ENCODE measurements at places on chromosomes 6 and 20.

GRCh38 chr6:150220634-150221551 is 78.0 kb downstream of the PPP1R14C start:
- DNase-seq: no peak

- DNase-seq: no peak
Observed at GRCh38 chr20:15251171-15251570, 913.8 kb upstream of the FLRT3 start.

DNA sequence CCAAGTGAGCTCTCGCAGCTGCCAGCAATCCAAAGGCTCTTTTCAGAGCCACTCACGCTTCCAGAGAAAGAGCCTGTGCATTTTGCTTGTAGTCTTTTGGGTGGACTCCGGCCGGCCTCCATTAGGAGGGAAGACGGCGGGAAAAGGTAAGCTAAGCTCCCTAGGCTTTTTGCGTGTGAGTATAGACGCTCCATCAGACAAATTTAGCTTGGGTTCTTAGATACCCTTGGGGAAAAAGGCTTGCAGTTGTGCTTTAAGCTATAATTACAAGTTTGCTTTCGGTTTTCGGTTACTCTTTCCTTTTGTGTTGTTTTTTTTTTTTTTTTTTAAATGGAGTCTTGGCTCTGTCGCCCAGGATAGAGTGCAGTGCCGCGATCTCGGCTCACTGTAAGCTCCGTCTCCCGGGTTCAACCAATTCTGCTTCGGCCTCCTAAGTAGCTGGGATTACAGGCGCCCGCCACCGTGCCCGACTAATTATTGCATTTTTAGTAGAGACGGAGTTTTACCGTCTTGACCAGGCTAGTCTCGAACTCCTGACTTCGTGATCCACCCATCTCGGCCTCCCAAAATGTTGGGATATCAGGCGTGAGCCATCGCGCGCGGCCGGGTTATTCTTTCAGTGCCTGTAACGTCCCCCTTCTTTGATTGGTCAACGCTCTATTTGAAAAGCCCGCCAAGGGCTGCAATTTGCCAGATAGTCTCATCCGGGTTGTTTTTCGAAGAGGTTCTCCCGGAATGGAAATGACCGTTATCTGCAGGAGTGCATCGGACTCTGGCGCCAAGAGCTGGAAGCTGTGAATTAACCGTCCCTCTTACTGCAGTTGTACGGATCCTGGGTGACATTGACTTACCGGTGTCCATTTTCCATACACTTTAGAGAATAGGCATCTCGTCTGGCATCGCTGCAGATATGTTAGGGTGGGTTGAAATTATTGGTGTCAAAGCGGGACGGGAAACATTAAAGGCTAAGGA is 18.1 kb downstream of the OR2B2 start:
- peak; percentile 94 for DNase-seq

- no peak for DNase-seq
Observed at GRCh38 chr20:64077876-64078551, 1.3 kb downstream of the RGS19 start.

GRCh38 chr6:7615611-7616383 is 25.8 kb downstream of the SNRNP48 start:
- peak; percentile 68 for DNase-seq

- no peak for DNase-seq
Observed at GRCh38 chr6:98986071-98986615, 38.4 kb upstream of the FBXL4 start.

DNA sequence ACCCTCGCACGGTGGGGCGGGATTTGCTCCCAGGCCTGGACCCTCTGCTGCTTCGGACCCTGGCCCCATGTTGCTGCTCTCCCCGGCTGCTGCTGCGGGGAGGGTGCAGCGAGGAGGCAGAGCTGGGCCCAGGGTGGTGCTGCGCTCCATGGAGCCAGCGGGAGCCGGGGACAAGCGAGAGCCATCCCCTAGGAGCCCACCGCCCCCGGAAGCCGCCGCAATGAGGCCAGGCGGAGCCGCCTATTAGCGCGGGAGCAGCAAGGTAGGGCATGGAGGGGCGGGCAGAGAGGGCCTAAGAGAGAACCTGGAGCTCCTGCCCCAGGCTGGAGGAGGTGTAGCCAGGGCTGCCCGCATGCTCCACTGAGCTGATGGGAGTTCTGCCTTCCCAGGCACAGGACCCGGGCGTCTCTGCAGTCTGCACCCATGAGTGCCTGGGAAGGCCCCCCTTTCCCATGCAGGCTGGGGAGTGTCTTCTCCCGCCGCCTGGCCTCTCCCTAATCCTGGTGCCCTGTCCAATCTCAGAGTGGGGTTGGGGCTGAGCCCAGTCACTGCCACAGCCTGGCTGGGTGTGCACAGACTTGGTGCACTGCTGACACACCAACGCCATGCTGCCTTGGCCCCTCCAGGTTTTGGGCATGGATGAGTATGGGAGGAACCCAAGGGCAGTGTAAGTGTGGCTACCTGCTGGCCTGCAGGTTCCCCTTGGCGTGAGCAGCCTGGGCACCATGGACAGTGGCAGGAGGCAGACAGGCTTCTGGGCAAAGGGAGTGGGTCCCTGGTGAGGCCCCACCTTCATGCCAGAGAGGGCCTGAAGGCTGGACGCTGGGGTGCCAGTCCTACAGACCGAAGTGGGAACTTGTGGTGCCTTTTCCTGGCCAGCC is 360.6 kb upstream of the MAP3K7 start:
- DNase-seq: no peak

DNA sequence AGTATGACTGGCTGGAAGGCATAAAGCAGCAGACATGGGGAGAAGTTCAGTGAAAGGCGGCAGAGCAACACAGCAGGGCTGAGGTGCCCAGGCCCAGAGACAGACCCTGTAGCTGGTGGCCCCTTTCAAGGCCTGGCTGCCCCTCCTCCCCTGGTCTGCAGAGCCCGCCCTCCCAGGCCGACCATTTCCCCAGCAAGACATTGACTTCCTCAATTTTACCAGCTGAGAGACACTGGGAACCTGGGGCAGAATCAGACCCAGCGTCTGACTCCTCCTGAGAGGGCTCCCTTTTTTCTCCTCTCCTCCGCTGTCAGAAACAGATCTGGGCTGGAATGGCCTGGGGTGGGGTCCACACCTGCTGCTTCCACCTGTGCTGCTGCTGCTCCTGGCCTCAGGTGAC is at the start of gene TREML4:
TREML4 (plus strand) TSS at position 254 of the 400 bp plus-strand sequence; CDS start at position 333, 79 bp downstream.
- no peak for DNase-seq

DNA sequence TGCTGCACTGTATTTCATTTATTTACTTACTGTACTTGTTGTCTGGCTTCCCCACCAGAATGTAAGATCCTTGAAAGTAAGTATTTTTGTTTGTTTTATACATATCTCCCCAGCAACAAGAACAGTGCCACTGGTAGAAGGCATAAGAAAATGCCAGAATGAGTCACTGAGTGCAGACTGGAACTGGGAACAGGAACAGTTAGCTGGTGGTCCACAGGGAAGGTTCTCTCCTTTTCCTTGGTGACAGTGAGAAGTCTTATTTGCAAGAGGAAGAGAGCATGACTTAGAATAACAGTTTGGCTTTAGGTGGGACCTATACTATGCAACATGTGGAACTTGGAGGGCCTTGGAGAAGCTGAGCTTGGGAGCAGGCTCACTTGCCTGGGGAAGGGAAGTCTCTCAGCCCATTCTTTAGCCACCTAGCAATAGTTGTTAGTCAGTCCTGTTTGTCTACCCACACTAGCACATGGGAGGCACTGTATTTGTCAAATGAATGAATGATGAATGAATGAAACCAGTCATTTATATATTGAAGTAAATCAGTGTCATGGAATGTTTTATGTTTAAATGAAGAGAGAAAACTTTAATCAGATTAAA is 203.5 kb downstream of the KCNQ5 start:
- DNase-seq: peak; percentile 88

DNA sequence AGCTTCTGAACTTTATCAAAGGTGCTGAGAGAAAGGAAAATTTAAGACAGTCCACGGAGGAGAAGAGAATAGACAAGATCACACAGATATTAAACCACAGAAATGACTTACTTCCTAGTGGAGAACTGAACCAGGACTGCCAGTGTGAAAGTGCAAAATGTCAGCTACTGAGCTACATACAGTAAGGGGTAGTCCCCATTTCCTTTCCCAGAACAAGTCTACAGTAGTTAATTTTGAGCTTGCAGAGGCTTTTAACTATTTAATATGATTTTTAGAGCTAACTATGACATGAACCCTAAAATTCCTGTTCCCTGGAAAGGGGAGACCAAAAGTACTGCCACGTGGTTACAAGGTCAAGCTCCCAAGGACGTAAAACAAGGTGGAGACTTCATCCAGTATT is 45.1 kb downstream of the CEP85L start:
- no peak for DNase-seq

- DNase-seq: no peak
Observed at GRCh38 chr6:18667612-18668011, 280.5 kb downstream of the RNF144B start.

- peak; percentile 74 for DNase-seq
Observed at GRCh38 chr6:126033696-126034095, 47.4 kb downstream of the TRMT11 start.

- no peak for DNase-seq
Observed at GRCh38 chr6:157556671-157557430, 175.9 kb downstream of the ZDHHC14 start.

DNA sequence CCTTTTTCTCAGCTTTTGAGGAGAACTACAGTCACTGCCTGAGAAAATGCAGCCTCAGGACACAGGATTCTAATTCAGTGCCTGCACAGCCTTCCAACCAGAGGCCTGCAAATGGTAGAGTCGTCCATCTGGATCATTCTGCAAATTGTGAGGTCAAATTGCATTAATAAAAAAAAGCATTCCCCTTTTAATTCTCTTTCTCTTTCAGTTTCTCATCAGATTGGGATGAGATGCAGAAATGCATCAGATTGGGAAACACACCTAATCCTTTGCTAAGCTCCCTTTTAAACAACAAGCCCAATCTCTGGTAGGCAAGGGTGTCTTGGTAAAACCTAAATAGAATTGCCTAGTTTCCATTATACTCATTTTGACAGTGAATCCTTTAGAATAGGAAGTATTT is 838.8 kb downstream of the MAFB start:
- no peak for DNase-seq

DNA sequence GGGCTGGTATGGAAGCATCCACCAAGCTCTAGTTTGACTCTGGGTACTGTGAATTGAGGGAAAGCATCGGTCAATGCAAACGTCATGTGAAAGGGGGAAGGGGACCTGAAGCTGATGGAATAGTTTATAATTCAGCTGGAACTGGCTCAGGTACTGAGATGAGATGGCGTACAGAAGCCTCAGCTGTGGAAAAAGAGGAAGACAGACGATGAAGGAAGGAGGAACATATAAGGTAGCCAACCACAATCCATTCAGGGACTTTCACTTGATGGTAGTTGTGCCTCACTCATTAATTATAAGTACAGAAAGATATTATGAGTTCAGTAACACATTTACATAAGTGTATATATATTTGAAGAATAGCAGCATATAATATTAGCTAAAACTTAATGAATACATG is 2.7 kb downstream of the CALHM5 start:
- no peak for DNase-seq

DNA sequence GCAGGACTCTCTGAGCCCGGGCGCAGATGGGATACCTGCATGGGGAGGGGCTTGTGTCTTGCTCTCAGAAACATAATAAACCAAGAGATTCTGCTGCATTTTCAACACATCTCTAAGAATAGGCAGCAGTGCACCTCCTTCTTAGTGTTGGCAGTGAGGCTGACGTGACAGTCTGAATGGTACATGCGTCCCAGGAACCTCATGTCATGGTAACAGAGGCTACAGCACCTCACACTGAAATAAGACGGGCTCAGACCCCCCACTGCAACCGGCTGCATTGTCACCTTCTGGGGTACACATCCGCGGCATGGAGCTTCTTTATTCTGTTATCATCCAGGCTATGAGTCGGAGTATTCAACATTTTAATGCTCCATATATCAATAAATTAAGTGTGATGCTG is 397.3 kb upstream of the AGPAT4 start:
- DNase-seq: no peak

GRCh38 chr6:48475275-48475674 is 364.3 kb upstream of the PTCHD4 start:
- DNase-seq: peak; percentile 1

DNA sequence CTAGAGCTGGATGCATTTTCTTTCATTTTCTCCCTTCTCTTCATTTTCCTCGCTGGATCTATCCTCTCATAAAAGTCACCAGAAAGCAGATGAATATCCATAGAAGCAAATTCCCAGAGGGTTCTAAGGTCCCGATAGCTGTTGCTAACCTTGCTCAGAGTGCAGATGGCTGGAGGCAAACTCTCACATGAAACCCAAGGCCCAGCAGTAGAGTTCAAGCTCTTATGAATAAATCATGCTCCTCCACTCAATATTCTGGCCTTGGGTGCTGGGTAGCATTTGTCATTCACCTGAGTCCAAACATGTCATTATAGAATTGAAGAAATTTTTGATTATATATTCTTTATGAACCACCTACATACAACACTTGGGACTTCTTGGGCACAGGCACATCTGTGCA is 539.7 kb upstream of the MARCKS start:
- DNase-seq: no peak

GRCh38 chr6:159535656-159536350 is 157.2 kb downstream of the SOD2 start:
- DNase-seq: no peak

- no peak for DNase-seq
Observed at GRCh38 chr20:6339176-6339575, 216.3 kb upstream of the FERMT1 start.

DNA sequence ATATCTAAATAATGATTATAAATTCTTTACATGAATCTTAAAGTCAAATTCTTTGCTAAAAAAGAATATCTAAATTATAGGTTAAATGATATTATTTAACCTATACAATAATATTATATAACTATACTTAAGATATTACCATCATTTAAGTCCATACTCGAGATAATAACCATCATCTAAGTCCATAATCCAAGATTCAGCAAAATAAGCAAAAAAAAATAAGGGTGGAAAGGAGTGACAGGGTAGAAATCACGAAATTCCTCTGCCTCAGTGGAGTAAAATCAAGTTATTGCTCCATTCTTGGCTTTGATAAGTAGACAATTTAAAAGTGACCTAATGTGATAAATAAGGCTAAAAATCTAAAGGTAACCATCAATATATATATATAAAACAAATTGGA is 9.7 kb downstream of the IL17A start:
- DNase-seq: no peak

GRCh38 chr6:38651121-38651784 is 11.5 kb upstream of the BTBD9 start:
- no peak for DNase-seq

- no peak for DNase-seq
Observed at GRCh38 chr6:42251500-42251899, 33.8 kb upstream of the MRPS10 start.

DNA sequence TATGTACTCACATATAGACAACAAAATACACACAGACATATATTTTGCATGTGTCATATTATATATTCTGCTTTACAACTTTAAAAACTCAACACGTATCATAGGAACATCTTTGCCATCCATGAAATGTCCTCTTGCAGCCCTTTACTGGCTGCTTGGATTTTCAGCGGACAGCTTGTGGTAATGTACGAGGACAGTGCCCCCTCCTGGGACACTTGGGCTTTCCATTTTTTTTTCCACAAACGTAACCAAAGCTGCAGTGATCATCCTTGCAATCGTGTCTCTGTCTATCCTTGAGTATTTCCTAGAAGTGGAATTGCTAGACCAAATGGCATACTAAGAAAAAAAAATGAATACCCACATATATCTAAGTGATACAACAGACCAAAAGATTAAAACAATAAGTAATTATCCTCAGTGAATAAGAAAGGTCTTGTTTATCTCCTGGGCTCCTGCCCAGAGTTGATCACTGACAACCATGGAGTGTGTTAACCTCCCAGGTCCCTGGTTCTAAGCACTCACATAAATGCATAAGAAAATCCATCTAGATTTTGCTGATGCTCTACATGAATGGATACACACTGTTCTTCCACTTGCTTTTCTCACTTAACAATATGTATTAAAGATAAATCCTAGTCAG is 18.1 kb downstream of the BPI start:
- peak; percentile 54 for DNase-seq

Measured in kidney tubule cell (primary cell).